ENCODE measurements at places on chromosomes 3 and 15. TPM values are rescaled to one million over a fixed set of nuclear protein-coding genes. Genes with fewer than 3 reads are reported as not detected.

GRCh38 chr15:101161656-101162055 lies 90.2 kb downstream of the CHSY1 start:
- no peak for DNase-seq
- H3K36me3 ChIP-seq: peaks cover 6% of the 10 kb centered on the region
- H3K4me3 ChIP-seq: no peak overlapping the region
- H3K27ac ChIP-seq: no peak overlapping the region

MANF gene
- 42.2 TPM for total RNA-seq

THBS1 gene
- total RNA-seq: 513 TPM

C3orf49 gene
- not detected for total RNA-seq

GRCh38 chr3:39548282-39548681 lies 80.8 kb downstream of the MOBP start:
- no peak overlapping the region for H3K27ac ChIP-seq
- DNase-seq: no peak
- H3K36me3 ChIP-seq: no peaks in the 10 kb centered on the region
- no peaks in the 10 kb centered on the region for H3K4me1 ChIP-seq

- H3K36me3 ChIP-seq: no peaks in the 10 kb centered on the region
- no peak overlapping the region for H3K27ac ChIP-seq
- DNase-seq: no peak
- H3K27me3 ChIP-seq: no peaks in the 10 kb centered on the region
- H3K4me1 ChIP-seq: peaks cover 30% of the 10 kb centered on the region
- no peak overlapping the region for H3K4me3 ChIP-seq
These were observed 4.3 kb downstream of the RIOX2 start for GRCh38 chr3:97967966-97968365.

GRCh38 chr3:120763601-120764000 lies 21.1 kb downstream of the GTF2E1 start:
- no peaks in the 10 kb centered on the region for H3K27me3 ChIP-seq
- no peak for DNase-seq
- no peak overlapping the region for H3K27ac ChIP-seq
